HFF-Myc (cell line): ENCODE measurements at places on chromosomes 6 and 20.

GRCh38 chr20:38434770-38435554 lies at the start of gene SNHG17:
Gene SNHG17 (minus strand): TSS chr20:38435328.
- DNase-seq = peak; percentile 70

DNA sequence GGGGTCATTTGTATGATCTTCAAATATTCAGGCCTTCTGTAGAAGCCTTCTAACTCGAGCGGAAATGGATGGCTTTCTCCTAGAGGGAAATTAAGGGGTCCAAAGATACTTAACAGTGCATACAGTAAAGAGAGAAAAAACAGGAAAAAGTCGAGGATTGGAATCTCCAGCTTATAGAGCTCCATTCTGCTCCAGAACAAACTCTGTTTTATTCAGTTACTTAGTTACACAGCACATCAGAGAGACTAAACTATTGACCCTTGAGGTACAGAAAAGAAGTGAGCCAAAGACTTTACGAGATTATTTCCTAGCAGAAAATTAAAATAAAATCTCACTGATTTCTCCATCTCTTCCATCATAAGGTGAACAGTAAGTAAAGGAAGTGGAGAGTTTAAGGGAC lies 43.8 kb upstream of the DSE start:
- no peak for DNase-seq

DNA sequence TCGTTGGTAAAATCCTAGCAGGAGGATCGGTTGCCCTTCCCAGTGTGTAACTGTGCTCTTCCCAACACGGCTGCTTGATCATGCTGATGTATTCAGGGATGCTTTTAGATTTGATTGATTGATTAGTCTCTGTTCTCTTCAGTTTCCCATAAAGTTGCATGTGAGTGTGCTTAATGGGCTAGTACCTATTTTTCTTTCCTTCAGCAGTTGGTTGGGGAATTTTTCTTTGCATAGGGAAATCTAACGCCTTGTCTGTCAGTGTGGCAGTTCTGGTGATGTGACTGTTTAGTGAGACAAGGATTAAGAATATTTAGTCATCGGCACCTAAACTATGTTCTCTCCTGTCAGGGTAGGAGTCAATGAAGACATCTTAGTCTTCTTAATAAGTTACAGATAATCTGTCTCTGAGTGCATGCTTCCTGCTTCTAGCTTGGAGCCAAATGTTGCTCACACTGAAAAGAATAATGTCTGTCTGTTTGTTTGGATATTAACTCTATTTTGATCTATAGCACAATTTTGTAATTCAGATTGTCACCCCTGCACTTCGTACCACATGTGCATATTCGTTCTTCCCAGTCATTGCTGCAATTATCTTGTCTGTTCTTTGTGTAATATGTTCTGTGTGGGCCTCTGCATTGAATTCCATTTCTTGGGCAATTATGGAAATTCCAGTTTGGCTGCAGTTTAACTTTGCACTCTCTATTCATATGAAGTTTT lies 169.9 kb downstream of the EDN1 start:
- DNase-seq = no peak

DNA sequence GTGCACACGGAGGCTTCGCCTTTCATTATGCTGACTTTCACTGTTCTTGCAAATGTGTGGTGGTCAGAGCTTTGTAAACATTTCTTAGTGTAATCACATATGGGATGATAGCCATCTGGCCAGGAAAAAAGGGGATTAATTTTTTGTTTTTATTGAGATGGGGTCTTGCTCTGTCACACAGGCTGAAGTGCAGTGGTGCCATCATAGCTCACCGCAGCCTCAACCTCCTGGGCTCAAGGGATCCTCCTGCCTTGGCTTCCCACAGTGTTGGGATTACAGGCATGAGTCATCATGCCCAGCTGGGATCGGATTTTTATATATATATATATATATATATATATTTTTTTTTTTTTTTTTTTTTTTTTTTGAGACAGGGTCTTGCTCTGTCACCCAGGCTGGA lies 11.0 kb upstream of the TIAM2 start:
- no peak for DNase-seq

GRCh38 chr20:3697588-3698305 lies 14.7 kb downstream of the SIGLEC1 start:
- DNase-seq = no peak

GRCh38 chr6:101907356-101908217 lies 514.1 kb downstream of the GRIK2 start:
- DNase-seq = no peak

DNA sequence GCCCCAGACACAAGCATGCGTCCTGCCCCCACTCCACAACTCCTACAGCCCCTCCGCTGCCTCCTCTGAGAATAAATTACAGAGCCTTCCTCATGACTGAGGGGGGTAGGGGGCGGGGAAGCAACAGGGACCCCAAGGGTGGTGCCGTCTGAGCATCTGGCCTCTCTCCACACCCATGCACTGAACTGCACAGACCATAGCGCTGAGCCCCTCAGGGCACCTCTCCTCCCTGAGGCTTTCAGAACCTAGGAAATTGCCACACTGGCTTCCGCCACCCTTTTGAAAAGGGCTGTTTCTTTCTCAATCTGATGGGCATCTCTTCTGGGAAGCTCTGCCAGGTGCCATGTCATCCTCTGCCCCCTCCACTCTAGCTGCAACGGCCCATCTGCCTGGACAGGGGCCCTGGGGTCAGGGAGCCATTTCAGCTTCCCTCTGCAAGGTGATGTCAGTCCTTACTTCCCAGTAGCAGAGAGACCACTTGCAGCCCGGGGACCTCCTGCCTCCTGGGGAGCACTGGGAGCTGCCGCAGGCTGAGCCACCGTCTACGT lies 2.5 kb downstream of the CST7 start:
- DNase-seq = no peak

- DNase-seq = no peak
Observed at GRCh38 chr6:121998631-121999030, 400.8 kb upstream of the HSF2 start.

GRCh38 chr20:58690396-58691135 lies 2.0 kb upstream of the NPEPL1 start:
- no peak for DNase-seq

GRCh38 chr6:17470202-17470937 lies 77.0 kb downstream of the CAP2 start:
- no peak for DNase-seq

DNA sequence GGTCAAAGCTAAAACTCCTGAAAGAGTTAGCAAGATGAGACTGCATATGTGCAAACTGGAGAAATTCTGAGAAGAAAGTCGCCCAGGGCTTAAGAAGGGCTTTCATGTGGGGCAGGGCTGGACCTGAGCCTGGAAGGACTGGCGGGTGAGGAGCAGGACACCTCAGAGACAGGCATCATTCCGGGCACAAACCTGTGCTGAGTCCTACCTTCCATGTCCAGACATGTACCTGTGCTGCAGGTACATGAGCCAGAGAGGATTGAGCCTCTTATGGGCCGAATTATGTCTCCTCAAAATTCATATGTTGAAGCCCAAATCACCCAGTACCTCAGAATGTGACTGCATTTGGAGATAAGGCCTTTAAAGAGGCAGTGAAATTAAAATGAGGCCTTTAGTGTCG lies 171.0 kb downstream of the QRSL1 start:
- no peak for DNase-seq

- peak; percentile 85 for DNase-seq
Observed at GRCh38 chr6:47168180-47168579, 126.0 kb upstream of the ADGRF1 start.

DNA sequence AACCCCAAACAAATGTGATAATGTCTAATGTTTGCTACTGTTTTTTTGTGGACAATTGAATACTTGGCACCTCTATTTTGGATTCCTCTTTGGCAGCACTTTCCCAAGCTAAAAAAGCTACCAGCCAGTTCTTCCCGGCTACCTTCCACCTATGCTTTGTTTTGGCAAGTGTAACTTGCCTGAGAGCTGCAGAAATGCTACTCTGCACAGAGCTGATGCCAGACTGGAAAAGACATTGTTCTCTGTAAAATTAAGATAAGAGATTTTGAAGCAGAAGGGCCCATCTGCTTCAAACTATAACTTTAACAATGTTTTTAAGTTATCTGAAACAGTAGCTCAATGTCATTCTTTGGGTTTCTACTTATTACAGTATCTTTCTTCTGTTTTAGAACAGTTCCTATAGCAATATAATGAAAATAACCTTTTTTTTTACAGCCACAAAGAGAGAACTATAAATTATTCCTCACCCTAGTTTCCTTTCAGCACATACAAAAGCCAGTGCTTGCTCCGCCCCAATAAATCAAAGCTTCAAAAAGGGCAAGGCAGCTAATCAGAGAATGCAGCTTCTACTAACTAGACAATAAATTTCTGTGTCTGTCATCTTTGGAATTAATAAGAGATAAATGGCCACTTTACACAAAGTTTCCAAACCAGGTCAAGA lies 183.1 kb downstream of the UBE3D start:
- DNase-seq = no peak

GRCh38 chr20:46022411-46023147 lies 6.4 kb upstream of the SLC12A5 start:
- DNase-seq = no peak
